ENCODE measurements at places on chromosomes 13 and 19. TPM values are rescaled to one million over a fixed set of nuclear protein-coding genes. Genes with fewer than 3 reads are reported as not detected.

The SCN1B gene
- total RNA-seq, result 11.3 TPM

The GARIN5A gene
- not detected for total RNA-seq

The NOTCH3 gene
- 12.2 TPM for total RNA-seq

The ZIC2 gene
- total RNA-seq, result 0.18 TPM

The KLF2 gene
- 0.58 TPM for total RNA-seq

The OVOL3 gene
- total RNA-seq, result not detected

The POU2F2 gene
- under 0.01 TPM for total RNA-seq

The MRPS12 gene
- 52.5 TPM for total RNA-seq

The ATP12A gene
- not detected for total RNA-seq

The MATK gene
- not detected for total RNA-seq

The ZNF835 gene
- not detected for total RNA-seq

The CFAP97D2 gene
- not detected for total RNA-seq

The RPS15 gene
- total RNA-seq, result 3,021 TPM

The KLK2 gene
- total RNA-seq, result not detected

The PEAK3 gene
- total RNA-seq, result not detected

The CYP2F1 gene
- not detected for total RNA-seq

The ERICH4 gene
- not detected for total RNA-seq

The ANO8 gene
- 2.3 TPM for total RNA-seq

Measured in myometrial cell (primary cell).